ENCODE measurements at places on chromosomes 7 and 10.

DNA sequence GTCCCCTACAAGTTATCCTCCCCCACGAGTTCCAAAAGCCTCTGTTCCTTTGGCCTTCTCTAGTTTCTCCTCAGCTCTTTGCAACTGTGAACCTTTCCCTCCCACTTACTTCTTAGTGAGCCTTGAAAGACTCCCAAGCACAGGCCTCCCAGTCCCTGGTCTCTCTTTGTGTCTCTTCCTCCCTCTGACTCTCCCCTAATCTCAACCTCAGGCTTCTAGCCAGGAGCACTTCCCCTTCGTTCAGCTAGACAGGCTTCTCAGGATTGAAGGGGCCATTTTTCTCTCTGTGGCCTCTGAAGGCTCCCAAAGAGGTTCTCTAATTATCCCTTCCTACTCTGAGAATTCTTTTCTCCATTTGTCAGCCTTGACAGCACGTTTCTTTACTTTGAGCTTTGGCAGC, 50.2 kb upstream of the PHYHIPL start:
- no peak for DNase-seq

DNA sequence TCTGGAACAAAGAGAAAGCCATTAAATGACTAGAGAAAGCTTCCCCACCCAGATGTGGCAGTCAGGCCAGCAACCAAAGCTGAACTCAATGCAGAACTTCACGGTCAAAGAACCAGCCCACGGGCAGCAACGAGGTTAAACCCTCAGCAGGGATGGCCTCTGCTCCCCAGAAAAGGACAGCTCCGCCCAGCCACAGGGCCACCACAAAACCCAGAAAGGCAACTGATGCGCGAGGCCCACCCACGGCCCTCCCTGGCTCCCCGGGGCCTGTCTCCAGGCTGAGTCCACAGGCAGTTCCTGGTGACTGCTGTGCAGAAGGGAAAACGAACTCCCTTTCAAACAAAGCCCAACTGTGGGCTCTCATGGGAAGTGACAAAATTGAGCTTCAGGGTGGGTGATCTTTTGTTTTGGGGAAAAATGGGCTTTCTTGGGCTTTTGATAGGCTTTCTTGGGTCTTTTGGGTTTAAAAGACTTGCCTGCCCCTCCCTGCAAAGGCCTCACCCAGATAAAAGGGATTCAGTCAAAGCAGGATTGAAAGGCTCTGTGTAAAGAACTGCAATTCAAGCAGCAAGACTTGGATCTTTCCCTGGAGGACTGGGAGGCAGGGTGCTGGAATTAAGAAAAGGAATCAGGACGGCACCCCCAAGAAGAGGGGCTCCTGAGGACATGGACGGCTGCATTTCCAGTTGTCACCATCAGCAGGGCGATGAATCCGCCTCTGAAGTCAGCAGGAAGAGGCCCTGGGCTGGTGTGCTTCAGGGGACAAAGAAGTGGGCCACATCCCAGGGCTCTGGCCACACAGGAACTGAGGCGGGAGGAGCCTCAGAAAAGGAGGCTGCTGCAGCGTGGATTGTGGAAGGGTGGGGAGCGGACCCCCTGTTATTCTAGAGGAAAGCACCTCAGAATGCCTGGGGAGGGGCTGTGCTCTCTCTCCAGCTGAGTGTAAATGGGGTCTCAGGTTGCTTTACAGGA, 209.9 kb downstream of the USP6NL start:
- no peak for DNase-seq

DNA sequence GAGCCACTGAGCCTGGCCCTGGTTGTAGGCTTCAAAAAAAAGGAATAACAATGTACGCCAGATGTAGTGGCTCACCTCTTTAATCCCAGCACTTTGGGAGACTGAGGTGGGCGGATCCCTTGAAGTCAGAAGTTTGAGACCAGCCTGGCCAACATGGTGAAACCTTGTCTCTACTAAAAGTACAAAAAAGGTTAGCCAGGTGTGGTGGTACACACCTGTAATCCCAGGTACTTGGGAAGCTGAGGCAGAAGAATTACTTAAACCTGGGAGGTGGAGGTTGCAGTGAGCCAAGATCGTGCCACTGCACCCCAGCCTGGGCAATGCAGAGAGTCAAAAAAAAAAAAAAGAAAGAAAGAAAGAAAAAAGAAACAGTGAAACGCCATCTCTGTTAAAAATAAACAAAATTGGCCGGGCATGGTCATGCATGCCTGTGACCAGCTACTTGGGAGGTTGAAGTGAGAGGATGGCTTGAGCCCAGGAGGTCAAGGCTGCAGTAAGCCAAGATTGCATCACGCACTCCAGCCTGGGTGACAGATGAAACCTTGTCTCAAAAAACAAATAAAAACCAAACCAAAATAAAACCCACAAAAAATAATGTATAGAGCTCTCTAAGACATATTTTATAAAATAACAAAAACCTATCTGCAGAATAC, 4.7 kb upstream of the KLHDC10 start:
- DNase-seq = no peak

DNA sequence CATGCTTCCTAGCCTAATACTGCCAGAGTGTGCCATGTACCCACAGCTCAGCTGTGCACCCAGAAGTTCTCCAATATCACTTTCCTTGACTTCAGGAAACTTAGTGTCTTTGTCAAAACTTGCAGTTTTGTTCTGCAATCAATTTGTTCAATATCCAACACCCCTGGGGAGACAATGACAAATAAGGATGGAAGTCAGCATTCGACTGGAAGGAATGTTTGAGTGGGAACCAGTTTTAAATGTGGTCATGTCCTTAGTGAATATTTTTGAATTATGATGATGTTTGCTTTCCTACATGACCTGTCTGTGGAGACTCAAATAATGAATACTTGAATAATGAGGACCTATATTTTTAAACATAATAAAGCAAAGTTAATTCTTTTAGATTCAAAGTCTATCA, 112.0 kb downstream of the ANK3 start:
- no peak for DNase-seq

- peak; percentile 3 for DNase-seq
Observed at GRCh38 chr7:26685606-26686005, 178.8 kb downstream of the SKAP2 start.

DNA sequence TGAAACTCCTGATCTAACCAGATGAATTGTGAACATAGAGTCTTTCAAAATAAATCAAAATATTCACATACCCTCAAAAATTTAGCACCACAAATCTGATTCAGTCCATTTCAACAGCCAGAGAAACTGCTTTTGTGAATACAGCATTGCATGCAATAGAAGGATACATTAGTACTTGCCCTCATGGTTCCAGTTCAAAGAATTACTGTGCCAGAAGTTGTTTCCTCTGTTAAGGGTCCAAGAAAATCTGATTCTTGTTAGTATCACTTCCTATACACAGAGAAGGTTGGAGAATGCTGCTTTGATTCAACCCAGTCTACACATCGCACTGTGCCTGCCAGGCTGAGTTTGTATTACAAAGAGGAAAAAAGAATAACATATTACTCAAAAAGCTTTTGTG, 115.6 kb downstream of the TFEC start:
- no peak for DNase-seq

- no peak for DNase-seq
Observed at GRCh38 chr7:43240565-43240964, 128.1 kb downstream of the HECW1 start.

- no peak for DNase-seq
Observed at GRCh38 chr7:140484951-140485499, 5.7 kb upstream of the MKRN1 start.

GRCh38 chr10:80540618-80540980, 2.9 kb downstream of the SH2D4B start:
- DNase-seq = no peak

GRCh38 chr10:44193166-44193565, 191.7 kb downstream of the CXCL12 start:
- DNase-seq = no peak

GRCh38 chr10:14200698-14201544, 129.8 kb downstream of the FRMD4A start:
- DNase-seq = peak; percentile 27

DNA sequence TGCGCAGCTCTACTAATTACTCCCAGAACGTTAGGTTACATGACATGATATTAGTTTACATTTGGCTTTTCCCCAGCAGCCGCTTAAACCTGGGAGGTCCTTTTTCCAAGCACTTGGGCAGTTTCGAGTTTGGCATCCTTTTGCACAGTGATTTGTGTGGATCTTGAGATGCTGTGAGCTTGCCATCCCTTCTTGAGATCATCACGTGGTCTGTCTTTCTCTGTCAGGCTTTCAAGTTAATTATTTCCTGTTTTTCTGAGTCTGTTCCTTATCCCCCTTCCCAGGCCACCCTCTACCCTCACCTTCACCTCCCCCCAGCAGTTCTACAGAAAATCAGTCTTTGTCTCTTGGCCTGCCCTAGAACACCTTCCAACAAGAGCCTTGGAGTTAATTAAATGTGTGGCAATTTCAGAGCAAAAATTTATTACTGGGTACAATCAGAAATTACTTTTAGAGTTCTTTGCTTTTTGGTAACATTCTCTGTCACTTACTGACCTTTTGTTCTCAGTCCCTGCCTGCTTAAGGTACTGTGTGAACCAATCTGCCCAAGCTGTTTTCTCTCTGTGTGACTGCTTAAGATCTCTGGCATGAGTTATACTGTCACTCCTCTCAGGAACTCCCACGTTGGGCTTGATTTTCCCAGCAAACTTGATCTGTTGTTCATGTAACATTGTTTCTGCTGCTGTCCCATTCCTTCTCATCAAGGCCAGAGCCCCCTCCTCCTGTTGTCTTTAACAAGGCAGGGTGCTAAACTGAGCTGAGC, 3.1 kb upstream of the SLF2 start:
- peak; percentile 37 for DNase-seq

- DNase-seq = no peak
Observed at GRCh38 chr7:135706858-135707569, 21.0 kb downstream of the SLC13A4 start.

DNA sequence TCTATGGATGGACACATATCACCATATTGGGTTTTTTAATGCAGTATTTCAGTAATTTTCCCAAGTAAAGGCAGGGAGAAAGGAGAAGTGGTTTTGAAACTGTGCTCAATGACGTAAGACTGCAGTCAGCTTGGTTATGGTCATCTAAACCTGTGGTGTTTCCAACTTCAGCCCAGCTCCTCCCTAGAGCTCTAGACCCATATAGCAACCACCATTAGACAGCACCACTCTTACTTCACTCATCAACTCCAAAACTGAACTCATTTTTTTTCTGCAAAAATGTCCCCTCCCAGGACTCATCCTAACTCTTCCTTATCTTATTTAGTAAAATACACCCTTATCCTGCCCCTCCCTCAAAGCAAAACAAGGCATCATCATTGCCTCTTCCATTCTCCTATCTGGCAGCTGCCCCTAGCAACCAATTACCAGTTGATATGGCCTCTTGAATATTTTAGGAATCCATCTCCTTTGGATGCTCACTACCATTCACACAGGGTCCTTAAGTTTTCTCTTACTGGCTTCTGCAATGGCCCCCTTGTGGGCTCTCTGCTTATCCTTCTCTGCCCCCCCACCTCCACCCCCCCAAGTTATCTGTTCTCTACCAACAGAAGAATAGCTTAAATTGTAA, 1.5 kb upstream of the RALA start:
- DNase-seq = no peak

DNA sequence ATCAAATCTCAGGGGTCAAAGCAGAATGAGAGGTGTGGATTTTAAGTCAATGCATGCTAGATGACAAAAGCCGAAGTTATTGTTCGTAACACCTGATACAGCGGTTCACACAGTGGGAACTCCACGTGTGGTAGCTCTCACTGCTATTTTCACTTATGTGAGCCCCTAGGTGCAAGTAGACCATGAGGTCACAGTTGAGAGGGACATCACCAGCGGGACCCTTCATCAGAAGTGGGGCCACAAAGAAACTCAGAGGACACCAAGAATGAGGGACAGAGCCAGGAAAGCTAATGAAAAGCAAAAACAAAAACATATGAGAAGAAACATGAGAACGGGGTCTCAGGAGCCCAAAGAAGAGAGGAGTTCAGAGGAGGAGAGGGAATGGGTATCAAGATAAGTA, 63.5 kb downstream of the ADAM12 start:
- no peak for DNase-seq

- DNase-seq = no peak
Observed at GRCh38 chr10:62057850-62058249, 156.4 kb downstream of the ARID5B start.

GRCh38 chr10:130483691-130484467, 347.7 kb downstream of the GLRX3 start:
- no peak for DNase-seq

DNA sequence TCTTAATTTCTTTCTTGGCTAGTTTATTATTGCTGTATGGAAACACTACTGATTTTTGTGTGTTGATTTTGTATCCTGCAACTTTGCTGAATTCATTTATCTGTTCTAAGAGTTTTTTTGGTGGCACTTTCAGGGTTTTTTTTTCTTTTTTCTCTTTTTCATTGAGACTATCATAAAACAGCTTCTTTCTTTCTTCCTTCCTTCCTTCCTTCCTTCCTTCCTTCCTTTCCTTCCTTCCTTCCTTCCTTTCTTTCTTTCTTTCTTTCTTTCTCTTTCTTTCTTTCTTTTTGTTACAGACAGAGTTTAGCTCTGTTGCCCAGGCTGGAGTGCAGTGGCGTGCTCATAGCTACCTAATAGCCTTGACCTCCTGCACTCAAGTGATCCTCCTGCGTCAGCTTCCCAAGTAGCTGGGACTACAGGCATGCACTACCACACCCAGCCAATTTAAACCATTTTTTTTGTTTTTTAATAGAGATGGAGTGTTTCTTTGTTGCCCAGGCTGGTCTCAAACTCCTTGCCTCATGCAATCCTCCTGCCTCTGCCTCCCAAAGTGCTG, 72.3 kb downstream of the ZNF503 start:
- no peak for DNase-seq

DNA sequence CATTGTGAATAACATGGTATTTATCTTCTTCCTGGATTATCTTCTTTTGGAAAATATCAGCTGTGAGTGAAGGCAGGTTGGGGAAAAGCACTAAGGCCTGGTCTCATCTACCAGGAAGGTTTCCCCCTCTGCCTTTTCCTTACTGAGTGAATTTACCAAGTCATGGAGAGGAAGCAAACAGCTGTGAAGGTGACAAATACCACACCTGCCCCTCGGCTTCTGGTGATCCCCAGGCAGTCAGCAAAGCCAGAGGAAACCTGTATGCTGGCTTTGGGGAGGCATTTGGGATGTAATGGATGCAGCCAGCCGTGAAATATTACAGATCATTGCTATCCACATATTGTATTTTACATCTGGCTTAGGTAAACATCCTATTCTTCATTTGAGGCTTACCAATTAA, 24.2 kb downstream of the POM121L12 start:
- DNase-seq = no peak

- DNase-seq = no peak
Observed at GRCh38 chr7:30171766-30172447, 37.1 kb downstream of the MTURN start.

- no peak for DNase-seq
Observed at GRCh38 chr10:129191797-129192196, 275.2 kb upstream of the MGMT start.

- DNase-seq = peak; percentile 25
Observed at GRCh38 chr10:115049960-115050359, 43.2 kb upstream of the ATRNL1 start.

GRCh38 chr7:34662058-34662708, 4.2 kb downstream of the NPSR1 start:
- DNase-seq = peak; percentile 7

GRCh38 chr10:47104786-47105385, 193.7 kb downstream of the PTPN20 start:
- DNase-seq = no peak
